ENCODE measurements at places on chromosomes 6 and 20.

DNA sequence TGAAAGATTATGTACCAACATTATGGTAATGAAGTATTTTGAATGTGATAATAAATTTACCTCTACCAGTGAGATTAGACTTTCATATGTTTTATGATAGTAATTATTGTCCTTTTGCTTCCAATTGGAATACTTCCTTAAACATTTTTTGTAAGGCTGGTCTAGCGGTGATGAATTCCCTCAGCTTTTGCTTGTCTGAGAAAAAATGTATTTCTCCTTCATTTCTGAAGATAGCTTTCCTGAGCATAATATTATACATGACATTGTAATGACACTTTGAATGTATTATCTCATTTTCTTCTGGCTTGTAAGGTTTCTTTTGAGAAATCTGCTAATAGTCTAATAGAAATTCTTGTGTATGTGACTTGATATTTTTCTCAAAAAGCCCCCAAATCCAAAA is 18.6 kb upstream of the EDN1 start:
- no peak for DNase-seq

- DNase-seq, result peak; percentile 98
Measured at GRCh38 chr6:21953831-21954801, 342.7 kb downstream of the PRL start.

- no peak for DNase-seq
Measured at GRCh38 chr20:59117526-59117925, 46.1 kb upstream of the ZNF831 start.

GRCh38 chr6:158714706-158715105 is 64.9 kb downstream of the SYTL3 start:
- DNase-seq, result no peak

DNA sequence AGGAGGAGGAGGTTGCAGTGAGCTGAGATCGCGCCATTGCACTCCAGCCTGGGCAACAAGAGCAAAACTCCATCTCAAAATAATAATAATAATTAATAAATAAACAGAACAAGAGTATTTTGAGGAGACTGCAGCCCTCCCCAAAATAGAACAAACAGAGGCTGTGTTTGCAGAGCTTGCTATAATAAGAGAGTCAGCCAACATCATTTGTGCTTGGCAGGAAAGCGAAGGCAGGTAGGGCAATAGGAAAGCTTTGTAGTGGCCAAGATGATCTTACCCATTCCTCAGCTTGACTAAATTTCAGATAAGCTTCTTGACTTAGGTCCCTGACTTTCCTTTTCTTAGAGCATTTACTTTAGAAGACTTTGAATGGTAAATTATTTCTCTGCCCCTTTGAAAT is 6.7 kb downstream of the C6orf141 start:
- no peak for DNase-seq

- DNase-seq, result no peak
Measured at GRCh38 chr6:30901436-30901835, 6.6 kb upstream of the GTF2H4 start.

DNA sequence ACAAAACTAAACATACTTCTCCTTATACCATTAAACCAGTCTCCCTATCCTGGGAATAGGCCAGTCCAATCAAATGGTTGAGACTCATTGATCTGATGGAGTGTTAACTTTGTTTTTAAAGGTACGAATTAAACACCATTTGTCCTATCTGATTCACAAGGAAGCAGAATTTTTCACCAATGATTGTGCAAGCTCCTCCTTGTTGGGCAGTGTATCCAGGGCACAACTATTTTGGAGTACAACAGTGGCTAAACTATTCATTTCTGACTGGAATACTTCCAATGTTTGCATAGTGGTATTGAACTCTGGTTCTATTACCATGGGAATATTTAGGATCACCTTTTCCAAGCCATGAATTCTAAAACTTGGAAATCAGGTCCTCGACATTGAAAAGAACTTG is 5.4 kb upstream of the PPP1R3G start:
- no peak for DNase-seq

GRCh38 chr6:150711584-150712504 is 112.2 kb downstream of the PLEKHG1 start:
- no peak for DNase-seq

DNA sequence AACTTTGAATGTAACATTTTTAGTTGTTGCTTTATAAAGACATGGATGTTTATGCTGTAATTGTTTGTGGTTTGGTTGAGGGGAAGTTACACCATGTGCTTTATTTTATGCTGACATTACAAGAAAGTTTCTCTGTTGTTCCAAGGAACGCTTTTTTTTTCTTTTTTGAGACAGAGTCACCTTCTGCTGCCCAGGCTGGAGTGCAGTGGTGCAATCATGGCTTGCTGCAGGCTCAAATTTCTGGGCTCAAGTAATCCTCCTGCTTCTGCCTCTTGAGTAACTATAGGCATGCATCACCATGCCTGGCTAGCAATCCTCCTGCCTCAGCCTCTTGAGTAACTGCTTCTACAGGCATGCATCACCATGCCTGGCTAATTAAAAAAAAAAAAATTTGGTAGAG is 21.0 kb upstream of the IFNGR1 start:
- DNase-seq, result no peak

GRCh38 chr6:15351631-15352030 is 105.8 kb downstream of the JARID2 start:
- no peak for DNase-seq

GRCh38 chr6:72374857-72375256 is 247.0 kb upstream of the KCNQ5 start:
- no peak for DNase-seq

- no peak for DNase-seq
Measured at GRCh38 chr6:31713991-31714684, 1.0 kb upstream of the LY6G6D start.

DNA sequence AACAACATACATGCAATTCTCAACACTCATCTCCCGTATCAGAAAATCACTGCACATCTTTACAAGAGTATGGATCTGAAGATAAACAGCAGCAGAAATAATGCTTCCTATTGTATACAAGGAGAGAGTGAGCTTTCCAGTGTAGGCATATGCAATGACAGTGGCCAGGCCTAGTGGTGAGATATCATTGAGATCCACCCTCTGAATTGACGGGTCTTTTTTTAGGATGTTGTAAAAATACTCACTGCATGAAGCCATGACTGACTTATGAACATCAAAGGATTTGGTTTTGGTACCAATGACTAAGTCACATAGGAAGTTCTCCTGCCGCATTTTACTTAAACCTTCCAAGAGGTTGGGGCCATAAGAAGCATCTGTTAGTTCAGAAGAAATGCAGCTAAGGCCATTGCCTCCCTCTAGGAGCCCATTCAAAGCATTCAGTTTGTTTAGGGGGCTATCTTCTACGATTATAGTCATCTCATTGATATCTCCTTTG is 10.8 kb downstream of the KLHL31 start:
- DNase-seq, result no peak

DNA sequence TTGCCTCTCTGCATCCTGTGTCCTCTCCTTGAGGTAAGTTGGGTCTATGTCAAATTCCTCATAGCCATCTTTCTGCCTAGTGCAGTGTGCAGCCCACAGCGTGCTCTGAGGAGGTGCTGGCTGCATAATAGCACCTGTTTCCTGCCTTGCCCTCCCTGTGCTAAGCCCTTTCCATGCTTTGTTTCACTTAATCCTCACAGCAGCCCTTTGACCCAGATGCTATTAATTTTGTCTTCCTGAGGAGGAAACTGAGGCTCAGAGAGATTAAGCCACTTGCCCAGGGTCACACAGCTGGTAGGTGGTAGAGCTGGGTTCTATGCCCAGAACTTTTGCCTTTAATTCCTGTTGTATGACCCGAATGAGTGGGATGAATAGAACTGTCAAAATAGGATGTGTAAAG is 13.5 kb downstream of the FAM83D start:
- no peak for DNase-seq

DNA sequence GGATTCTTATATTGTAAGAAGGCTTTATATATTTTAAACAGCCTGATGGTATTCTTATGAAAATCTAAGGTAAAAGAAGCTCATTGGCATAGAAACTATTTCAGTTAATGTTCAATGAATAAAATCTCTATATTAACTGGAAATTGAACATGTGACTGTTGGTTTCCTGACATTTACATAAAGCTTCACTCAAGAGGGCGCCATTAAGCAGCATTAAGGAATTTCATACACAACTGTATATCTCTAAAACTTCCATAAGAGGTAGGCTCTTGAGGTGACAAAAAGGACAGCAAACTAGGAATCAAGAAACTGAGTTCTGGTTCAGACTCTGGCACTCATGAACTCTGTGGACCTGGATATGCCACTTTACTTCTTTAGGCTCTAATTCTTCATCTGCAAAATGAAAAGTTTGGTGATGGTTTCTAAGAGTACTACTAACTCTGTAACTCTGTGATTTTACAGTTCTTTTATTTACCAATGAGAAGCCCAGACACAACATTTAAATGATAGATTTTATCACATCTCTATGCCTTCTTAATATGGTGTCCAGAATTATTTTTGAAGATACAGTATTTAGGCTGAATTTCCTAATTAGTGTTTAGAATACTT is 147.5 kb downstream of the FLRT3 start:
- peak; percentile 19 for DNase-seq

GRCh38 chr6:106727480-106728149 is 98.2 kb downstream of the QRSL1 start:
- DNase-seq, result no peak

DNA sequence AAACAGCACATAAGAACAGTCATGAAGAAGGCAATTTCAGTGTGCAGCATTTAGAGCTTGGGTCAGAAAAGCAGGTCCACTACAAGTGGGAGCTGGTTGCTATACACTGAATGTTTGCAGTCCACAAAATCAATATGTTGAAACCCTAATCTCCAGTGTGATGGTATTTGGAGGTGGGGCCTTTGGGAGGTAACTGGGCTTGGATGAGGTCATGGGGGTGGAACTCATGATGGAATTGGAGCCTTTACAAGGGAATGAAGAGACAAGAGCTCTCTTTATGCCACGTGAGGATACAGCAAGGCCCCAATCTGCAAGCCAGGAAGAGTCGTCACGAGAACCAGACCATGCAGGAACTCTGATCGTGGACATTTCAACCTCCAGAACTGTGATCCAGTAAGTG is 216.7 kb upstream of the SLC35B3 start:
- DNase-seq, result no peak

GRCh38 chr20:2451939-2452732 is 18.5 kb downstream of the SNRPB start:
- peak; percentile 21 for DNase-seq

GRCh38 chr6:9610620-9611415 is 804.1 kb downstream of the TFAP2A start:
- no peak for DNase-seq

Measured in DMS 273 treated with DMSO at 0.1 percent for 48 hours (cell line).